ENCODE measurements at places on chromosomes 2 and 18. TPM values are rescaled to one million over a fixed set of nuclear protein-coding genes. Genes with fewer than 3 reads are reported as not detected.
A peak's percentile ranks its signal among the peaks of the same experiment; 100 is the strongest.

DNA sequence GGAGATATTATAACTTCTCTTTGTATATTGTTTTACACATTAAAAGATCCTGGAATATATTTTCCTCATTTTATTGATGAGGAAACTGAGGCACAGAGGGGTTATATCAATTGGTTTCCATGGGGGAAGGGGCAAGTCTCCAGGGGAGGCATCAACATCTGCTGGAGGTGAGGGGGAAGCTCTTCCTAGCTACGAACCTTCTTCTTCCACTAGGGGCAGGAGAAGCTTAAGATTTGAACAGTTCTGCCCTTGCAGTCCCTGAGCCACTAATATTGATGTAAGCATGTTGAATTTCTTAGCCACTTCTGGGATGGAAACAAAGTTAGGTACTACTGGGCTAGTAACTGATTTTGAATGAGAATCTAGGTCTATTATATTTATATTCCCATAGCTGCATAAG is 140.1 kb upstream of the AQP4 start:
- DNase-seq = no peak

GRCh38 chr2:30936977-30937376 is 129.7 kb upstream of the CAPN13 start:
- no peak for DNase-seq

DNA sequence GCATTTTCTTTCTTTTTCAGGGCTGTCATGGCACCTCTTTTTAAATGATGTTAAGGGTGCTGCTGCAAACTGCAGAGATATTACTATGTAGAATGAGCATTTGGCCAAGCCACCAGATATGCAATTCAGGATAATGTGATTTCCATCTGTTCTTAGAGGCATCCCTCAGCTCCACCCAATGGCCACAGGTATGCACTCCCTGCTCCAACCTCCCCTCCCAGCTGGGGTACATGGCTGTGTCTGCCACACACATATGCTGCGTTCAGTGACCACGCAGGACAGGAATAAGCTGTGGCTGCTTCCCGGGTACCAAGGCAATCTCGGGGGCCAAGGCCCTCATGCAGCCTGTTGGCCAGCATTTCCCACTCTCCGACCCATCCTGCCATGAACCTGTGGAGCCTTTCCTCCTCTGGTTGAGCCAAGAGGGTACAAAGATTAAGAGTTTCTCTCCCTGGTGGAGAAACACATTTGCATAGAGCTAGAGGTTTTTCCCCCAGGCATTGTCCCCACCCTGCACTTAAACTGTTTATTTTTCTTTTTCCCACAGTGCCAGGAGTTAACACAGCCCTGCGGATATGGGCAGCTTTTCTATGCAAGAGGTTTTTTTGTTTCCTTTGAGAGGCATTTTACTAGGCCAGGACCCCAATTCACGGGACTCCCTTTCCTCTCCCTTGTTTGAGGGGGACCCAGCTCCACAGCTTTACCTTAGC is 147.0 kb downstream of the GCA start:
- DNase-seq = no peak

GRCh38 chr2:180709392-180710145 is 270.8 kb upstream of the UBE2E3 start:
- DNase-seq = no peak

- DNase-seq = peak; percentile 17
These were observed 20.3 kb downstream of the SLC8A1 start for GRCh38 chr2:40431600-40431955.

- no peak for DNase-seq
These were observed 259.8 kb upstream of the RASGRP3 start for GRCh38 chr2:33216508-33217182.

- DNase-seq = peak; percentile 84
These were observed 40.6 kb upstream of the RFX8 start for GRCh38 chr2:101515477-101515876.

Gene SERPINB7
- 0.22 TPM for total RNA-seq

- no peak for DNase-seq
These were observed 21.3 kb upstream of the ALK start for GRCh38 chr2:29942711-29943110.

DNA sequence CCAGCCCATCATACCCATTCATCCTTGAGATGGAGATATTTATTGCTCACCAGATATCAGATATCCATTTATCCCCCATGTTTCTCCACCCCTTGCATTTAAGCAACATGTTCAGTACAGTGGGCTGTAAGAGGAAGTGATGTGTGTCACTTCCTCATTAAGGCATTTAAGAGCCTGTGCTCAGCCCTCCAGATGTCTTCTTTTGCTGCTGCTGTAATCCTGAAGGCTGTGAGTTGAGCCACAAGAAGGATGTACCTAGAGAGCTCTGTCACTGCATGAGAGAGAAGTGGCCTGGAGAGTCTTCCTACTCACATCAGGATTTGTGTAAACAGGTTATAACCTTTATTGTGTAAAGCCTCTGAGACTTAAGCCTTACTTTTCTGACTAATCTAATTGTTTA is 151.8 kb upstream of the UNC80 start:
- DNase-seq = no peak

Gene POTEC
- total RNA-seq = not detected

DNA sequence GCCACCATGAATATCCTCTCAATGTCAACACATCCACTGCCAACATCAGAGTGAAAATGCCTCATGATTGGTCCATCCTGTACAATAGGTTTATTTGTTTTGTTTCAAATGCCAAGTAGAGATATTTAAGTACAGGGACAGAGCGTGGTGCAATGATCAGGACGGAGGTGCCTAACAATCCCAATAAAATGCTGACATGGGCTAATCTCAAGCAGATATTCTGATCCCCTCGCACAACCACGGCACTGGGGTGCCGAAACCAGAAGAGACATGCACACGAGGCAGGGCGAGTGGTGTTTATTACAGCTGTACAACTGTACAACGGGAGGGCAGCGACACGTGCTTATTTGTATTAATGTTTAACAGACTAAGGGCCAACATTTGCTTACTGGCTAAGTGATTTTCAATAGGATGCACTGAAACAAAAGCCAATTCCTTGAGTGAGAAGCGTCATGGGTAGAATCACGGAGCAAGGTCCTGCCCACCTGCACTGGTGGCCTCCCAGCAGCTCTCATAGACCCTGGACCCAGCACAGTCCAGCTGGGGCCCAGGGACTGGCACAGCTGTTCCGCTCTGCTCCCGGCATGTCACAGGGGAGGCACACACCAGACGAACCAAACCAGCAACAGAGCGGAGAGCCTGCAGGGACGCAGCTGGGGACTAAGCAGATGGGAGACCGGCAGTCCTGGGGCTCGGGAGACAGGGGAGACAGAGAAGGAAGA is 101.4 kb downstream of the HDAC4 start:
- peak; percentile 42 for DNase-seq

DNA sequence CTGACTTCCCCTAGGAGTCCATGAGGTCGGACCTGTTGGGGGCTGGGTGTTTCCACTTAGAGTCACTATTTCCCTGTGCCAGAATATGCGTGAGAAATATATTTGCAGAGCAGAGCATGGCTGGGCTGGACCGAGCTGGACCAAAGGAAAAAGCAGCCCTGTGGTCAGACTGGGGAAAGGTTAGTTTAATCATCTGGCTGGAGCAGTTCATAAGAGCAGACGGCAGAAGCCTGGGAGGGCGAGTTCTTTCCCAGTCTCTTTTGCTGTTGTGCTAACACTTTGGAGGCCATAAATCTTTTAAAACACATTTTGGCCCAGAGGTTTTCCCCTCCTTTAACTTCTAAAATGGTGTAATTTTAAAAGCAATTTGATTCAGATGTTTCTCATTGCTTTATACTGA is 66.5 kb downstream of the GLI2 start:
- DNase-seq = peak; percentile 42

Gene ARHGAP25
- 8.9 TPM for total RNA-seq

GRCh38 chr2:74576211-74576862 is 21.8 kb downstream of the DOK1 start:
- no peak for DNase-seq

GRCh38 chr2:26462100-26462499 is 15.8 kb downstream of the OTOF start:
- DNase-seq = no peak

- peak; percentile 16 for DNase-seq
These were observed 98.2 kb downstream of the BABAM2 start for GRCh38 chr2:27988718-27989117.

DNA sequence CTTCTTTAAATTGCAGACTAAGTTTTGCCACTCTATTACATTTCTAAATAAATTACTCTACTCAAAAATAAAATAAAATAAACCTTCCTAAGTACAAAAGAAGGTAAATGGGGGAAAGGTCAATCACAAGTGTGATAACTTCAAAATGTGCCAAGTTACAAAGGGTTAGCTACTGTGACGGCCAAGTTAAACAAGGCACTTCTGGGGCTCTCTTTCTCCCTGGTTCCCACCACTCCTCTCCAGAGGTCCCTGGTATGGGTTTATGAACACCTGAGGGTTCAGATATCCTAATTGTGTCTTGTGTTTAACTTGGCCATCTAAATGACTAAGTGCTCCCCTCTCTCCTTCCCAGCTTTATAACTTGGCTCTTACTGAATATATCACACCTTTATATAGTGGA is 5.4 kb downstream of the ZNF521 start:
- no peak for DNase-seq

- DNase-seq = no peak
These were observed 83.8 kb downstream of the MGAT5 start for GRCh38 chr2:134337631-134338030.

Gene TMEFF2
- not detected for total RNA-seq

DNA sequence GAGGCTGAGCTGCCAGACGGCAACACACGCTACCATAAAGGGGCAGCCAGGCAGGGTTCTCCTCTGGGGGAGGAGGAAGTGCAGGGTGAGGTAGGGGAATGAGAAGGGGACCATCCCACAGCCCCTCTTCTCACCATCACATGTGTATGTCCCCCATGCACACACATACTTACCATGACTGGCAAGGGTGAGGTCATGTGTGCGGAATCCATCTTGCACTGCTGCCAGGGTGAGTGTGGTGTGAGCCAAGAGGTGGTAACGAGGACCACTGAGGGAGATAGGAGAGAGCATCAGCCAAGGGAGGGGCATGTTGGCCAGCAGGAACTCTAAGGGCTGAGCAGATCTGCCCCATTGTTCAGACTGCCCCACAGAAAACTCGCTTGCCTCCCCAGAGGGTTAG is 7.1 kb downstream of the WDR54 start:
- DNase-seq = no peak

Gene ACOXL
- total RNA-seq = not detected

DNA sequence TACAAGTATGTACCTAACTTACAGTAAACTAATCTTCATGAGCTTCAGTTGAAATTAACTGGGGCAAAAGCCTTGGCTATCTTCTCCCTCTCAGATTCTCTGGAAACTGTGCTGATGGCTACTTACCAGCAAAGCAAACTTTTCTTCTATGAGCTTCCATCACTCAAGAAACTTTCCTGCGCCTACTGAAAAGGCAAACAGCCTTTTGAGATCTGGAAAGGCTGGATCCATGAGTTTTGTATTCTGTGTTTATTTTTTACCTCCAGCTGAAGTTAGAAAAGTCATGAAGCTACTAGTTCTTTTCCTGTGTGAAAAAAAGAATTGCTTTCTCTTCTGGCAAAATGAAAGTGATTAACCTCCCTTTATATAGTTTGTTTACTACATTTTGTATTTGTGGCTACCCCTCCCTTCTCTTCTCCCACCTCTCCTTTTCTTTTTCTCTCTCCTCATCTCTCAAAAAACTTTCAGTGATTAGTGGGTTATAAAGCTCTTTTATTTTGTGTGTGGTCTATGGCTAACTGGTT is 49.2 kb upstream of the RNF152 start:
- DNase-seq = no peak

Gene SP110
- total RNA-seq = 3.9 TPM

DNA sequence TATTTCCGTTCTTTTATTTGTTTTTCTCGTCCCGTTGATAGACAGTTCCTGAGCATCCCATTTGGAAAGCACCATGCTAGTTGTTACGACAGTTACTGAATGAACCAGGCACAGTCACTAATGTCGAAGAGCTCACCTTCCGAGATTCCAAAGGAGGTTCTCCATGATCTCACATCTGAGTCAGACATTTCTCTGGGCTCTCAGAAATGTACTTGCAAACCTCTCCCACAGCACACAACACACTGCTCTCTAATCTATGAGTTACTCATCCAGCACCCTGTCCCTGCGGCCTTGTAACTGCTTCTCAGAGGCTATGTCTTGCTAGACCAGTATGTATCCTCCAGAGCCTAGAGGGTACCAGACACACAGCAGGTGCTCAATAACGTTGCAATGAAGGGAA is 174.7 kb downstream of the DNER start:
- DNase-seq = no peak

GRCh38 chr2:136750065-136750464 is 15.3 kb upstream of the THSD7B start:
- no peak for DNase-seq

Gene MRPL19
- total RNA-seq = 22.7 TPM

All from lung microvascular endothelial cell (primary cell).